GM04504 (cell line): ENCODE measurements at places on chromosomes 1 and 21.

DNA sequence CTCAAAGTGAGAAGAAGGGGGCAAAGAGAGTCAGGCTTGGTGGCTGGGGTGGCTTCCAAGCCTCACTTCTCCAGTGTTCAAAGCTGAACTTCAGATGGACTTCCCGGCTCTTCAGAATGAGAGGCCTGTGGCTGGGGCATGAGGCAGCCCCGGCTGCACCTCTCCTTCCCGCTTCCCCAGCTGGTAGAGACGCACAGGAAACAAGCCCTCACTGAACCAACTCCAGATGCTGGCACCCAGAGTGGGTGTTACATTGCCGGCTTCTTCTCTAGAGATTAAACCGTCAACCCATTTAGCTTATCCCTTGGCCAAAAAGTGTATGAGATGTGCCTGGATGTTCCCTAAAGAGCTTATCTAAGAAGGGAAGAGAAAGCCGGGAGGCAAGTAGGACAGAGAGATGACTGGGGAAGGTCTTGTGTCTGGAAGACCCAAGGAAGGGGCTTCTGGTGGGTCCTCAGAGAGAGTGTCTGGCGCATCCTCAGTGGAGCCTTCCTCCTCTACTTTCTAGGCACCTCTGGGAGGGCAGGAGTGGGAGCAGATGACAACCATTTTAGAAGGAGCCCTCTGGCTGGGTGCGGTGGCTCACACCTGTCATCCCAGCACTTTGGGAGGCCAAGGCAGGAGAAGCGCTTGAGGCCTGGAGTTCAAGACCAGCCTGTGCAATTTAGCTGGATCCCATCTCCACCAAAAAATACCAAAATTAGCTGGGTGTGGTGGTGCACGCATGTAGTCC, 2.0 kb downstream of the ADAMTSL4 start:
- no peak for DNase-seq

DNA sequence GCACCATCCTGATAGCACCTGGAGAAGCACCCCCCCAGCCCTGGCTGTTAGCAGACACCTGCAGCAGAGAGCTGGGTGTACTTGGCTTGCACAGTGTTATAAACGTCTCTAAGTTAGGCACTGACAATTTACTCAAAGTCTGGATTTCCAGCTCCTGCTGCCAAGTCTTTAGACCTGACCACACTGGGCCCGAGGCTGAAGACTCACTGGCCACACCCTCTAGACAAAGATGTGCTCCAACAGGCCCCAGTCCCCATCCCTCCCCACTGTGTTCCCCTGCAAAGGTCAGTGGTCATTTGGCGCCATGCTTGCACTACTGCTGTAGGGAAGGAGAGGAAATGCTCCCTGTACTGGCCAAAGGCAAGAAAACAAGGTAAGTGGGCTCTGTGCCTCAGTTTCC, 31.1 kb downstream of the PADI6 start:
- DNase-seq, result no peak

DNA sequence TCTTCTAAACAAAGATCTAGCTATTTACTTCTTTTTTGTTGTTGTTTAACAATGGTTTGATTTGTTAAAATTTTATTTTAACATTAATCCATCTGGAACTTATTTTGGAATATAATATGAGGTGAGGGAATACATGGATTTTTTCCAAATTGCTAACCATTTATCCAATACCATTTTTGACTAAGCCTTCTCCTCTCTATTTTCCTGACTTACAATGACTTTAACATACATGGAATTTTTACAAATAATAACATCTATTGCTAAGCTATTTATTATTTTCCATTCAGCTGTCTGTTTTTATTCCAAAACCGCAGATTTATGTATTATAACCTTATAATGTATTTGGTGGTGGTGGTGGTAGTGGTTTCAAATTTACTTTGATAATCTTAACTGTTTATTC, 420.3 kb upstream of the ADGRL2 start:
- DNase-seq, result no peak

DNA sequence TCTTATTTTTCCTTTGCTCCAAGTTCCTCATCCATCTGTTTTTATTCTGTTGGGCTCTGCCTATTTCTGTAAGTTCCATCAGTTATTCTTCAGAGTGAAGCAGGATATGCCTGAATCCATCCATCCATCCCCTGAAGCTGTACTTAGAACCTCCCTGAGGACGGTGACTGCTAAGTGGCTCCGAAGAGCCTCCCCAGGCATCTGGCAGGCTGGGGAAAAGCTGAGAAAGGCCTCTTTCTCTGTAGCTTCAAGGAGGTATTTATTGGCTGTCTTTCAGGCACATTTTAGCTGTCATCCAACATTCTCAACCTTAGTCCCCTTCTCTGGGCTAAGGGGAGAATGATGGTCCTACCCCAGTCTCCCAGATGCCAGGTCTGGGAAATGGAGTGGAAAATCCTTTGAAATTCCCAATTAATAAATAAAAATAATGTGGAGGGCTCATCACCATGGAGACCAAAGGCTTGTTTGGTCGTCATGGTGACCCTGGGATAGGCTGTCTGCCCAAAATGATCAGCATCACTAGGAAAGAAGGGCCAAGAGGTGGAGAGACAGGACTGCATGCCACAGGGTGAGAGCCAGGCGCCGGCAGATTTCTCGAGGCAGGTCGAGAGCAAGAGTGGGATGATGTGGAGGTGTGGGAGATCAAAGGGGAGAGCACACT, 82.0 kb downstream of the UBIAD1 start:
- DNase-seq, result no peak

DNA sequence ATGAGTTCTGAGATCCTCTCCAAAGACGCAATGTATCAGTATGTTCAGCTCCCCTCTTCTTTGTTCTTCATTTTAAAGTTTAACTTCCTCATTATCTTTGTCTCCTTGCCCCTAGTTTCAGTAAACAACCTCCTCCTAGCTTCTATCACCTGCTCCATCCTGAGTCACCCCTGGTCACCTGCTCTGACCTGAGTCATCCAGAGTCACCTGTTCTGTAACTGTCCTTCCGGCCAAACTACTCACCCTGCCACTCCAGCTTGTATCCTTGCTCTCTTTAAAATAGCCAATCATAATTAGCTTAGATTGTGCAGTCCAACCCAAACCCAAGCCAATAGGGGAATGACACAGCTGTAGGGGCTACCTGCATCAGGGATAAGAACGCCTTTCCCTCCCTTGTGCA, 332.0 kb downstream of the OLFM3 start:
- DNase-seq, result no peak
